ENCODE measurements at places on chromosomes 16 and 17.

DNA sequence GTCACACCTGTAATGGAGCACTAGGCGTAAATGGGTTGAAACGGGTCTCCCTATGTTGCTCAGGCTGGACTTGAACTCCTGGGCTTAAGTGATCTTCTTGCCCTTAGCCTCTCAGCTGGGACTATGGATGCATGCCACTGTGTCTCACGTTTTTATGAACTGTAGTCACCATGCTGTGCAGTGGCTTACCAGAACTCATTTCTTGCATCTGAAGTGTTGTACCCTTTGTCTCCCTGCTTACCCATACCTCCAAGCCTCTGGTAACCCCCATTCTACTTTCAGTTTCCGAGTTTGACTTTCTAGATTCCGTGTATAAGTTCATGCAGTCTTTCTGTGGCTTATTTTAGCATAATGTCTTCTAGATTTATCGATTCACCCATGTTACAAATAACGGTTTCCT, 7.7 kb downstream of the PYCARD start:
- no peak for DNase-seq

GRCh38 chr17:35062308-35062707, 1.2 kb downstream of the RFFL start:
- DNase-seq, result no peak

GRCh38 chr17:77735566-77736198, 222.8 kb upstream of the TNRC6C start:
- DNase-seq, result no peak

DNA sequence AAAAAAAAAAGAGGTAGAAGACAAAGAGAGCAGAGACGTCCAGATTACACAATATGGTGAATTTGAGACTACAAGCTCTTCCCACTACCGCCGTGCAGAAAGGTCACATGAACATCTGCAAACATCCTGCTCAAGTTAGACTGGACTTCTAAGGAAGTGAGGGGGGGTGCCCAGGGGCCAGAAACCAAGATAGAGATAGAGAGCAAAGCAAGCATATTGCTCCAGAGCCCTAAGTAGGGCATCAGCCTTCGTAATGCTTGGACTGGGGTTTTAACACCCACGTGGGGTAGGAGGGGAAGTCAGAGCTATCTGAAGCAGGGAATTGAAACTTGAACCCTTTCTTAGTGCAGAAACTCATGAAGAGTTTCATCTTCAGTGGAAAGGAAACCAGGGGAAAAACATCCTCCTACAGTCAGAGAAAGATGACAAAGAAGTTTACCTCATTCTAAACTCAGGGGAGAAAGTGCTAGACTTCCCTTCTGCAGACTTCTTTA, 8.7 kb downstream of the CLEC19A start:
- DNase-seq, result no peak

DNA sequence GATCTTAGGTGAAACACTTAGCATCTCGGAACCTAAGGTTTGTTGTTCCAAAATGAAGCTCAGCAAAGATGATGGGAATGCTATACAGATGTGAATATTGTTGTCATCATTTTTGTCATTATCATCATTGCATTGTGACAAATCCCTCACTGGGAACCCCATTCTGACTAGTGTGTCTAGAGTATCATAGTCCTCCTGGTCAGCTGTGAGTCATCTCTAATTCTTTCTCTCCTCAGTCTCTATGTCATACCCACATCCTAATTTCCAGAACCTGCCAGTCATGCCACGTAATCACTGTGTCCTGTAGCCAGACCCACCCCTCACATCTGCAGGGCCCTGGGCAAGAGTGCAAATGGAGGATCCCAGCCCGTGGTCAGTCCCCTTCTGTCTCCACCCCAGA, 60.5 kb upstream of the CLEC3A start:
- no peak for DNase-seq

DNA sequence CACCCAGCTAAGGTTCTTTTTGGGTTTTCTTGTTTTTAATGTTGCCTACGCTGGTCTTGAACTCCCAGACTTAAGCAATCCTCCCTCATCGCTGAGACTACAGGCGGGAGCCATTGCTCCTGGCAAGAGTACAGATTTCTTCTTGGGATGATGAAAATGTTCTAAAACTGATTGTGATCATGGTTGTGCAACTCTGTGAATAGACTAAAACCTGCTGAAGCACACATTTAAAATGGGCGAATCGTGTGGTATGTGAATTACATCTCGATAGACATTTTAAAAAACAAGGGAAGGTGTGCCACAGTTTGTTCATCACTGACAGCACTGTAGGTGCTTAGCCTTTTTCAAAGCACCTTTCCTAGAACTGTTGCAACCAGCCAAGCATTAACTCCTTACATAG, 48.8 kb upstream of the CDH3 start:
- no peak for DNase-seq

DNA sequence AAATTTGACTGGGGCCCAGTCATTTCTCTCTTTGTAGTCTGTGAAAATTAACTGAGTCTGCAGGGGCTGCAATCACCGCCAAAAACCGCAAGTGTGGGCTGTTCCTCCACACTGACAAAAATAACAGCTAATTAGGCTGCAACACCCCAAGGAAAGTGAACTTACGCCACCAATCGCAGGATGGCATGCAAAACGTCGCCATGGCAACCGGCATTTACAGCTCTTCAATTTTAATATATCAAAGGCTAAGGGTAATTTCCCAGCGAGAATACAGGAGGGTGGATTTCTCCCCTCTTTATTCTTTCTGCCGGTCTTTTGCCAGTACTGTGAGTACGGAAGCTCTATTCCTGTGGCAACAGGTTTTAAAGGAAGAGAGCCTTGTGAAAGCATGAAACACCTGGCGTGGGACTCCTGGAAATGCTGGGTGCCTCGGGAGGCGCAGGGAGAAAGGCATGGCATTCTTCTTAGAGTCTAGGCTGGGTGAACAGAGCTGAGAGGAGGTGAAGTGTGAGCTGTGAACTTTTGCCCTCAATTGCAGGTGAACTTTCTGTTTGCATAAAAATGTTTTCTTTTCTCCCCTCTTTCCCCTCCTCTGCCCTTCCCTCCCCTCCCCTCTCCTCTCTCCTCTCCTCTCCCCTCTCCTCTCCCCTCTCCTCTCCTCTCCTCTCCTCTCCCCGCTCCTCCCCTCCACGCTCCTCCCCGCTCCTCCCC, 399.7 kb downstream of the XYLT1 start:
- no peak for DNase-seq

DNA sequence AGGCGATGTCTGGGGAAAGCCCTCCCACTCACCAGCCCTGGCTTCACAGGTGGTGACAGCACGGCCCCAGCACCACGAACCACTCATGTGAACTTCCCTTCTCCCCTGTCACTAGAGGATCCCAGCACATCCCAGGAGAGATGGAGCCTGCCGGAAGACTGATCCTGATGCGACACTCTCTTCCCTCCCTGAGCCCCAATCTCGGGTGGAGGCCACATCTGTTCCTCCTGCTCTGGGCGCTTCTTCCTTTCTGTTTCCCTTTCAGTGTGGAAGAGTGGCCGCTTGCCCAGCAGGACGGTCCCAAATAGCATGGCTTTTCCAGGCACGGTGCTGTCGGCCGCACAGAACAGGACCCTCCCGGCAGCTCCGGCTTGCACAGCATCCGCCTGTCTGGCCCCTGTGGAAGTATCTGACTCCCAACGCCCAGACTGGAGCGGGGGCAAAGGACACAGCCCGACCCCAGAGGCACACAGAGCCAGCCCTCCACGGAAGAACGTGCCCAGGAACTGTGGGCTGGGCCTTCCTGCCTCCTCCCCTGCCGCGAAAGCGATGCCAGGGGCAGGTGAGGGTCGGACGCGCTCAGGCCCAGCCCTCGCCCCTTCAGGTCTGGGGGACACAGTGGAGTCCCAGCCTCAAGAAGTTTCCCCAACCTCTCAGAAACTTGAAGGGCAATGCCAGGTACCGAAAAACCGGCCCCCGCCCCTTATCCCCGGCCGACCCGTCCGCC, 37.6 kb downstream of the CBFA2T3 start:
- no peak for DNase-seq

GRCh38 chr16:15829460-15829859, 27.4 kb downstream of the MYH11 start:
- DNase-seq, result no peak

DNA sequence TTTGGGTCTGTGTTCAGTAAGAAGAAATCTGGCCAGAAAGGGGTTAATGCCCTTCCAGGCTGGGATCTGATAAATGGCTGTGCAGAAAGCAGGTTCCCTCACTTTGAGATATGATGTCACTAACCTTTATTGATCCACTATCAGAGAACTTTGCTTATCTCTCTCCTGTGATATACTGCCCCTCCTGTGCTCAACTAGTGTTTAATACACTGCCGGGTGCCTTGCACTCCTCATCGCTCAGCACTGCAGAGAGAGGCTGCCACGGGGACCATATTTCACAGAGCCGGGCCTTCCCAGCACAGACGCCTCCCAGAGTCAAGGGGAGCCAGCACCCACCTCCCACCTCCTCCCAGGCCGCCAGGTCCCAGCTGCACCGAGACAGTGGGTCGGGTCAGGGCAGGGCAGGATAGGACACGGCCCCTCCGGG, 20.2 kb downstream of the ZFHX3 start:
- DNase-seq, result no peak

DNA sequence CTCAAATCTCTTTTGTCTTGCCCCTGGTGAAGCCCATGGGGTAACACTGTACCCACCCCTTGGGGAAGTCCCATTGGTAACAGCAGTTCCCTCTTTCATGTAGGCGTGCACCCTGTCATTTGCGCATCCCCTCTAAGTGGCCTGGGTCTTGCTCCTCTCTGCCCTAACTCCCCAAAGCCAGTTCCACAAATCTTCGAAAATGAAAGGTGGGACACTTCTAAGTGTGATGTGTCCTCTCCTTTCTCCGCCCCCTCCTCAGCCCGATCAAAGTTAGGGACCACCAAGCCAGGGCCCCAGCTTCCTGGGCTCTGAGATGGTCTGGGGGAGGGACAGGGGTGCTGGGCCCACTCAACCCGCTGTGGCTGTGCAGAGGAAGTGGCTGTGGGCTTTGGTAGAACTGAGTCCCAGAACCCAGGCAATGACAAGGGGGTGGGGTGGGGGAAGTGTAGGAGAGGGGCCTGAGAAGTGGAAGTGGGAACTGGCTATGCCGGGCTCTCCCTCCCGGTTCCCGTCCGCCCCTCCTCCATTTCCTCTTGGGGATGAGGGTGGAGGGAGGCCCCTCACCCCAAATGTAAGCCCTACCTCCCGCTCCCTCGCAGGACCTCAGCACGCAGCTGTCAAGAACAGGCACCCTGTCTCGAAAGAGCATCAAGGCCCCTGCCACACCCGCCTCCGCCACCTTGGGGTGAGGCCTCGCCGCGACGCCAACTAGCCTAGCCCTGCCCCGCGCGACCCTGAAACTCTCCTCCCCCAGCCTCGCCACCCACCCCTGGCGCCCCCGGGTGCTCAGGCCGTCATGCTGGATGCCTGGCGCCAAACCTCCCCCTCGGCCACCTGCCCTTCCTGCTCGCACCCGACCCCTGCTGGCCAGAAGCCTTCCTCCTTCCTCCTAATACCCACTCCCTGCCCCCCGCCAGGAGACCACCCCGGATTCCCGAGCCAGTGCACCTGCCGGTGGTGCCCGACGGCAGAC, 8.7 kb downstream of the ABI3 start:
- no peak for DNase-seq

DNA sequence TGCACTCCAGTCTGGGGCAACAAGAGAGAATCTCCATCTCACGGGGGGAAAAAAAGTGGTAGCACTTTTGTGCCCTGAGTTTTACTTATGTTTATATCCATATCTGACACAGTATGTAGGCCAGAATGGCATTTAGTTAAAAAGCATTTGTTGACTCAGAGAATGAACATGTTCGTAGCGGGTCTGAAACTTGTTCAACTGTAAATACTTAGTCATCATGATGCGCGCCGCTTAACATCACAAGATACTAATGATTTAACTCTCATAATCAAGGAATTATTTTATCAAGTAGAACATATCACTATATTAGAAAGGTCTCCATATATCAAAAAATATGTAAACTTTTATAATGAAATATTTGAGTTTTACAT, 55.3 kb upstream of the ITGA2B start:
- peak; percentile 52 for DNase-seq
